Kidney capillary endothelial cell (primary cell): ENCODE measurements at places on chromosomes 11 and 22.

DNA sequence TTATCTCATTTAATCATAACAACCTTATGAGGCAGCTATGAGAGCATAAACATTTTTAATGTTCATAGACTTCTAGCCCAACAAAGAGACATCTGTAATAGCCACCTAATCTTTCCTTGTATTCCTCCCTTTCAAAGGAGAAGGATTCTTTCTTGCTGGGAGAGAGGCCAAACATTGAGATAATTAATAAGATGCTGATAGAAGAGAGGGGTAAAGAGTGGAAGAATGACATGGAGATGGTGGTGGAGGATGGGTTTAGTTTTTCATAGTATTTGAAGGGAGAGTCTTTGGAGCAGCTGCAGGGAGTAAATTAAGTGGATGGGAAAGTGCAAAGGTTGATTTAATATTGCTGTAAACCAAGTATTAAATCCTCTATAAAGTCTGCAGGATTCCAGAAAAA, 57.9 kb downstream of the ARL14EP start:
- no peak for DNase-seq

GRCh38 chr22:27251563-27251962, 550.0 kb downstream of the MN1 start:
- DNase-seq = no peak

- DNase-seq = no peak
Observed at GRCh38 chr11:33777906-33778305, 3.6 kb upstream of the FBXO3 start.

DNA sequence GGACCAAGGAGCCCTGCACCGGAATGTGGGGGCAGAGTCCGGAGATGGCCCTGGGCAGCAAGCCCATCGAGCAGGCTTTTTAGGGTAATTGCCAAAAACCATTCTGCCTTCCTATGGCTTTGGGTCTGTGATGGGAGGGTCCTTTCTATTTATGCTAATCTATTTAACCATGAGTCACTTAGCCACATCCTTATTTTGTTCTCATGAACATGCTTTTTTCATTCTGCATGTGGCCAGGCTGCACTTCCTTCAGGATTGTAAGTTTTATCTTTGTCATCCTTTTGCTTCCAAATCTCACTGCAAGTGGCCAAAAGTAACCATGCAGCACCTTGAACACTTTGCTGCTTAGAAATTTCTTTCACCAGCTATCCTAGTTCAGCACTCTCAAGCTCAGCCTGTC, 88.3 kb downstream of the EFCAB6 start:
- no peak for DNase-seq

GRCh38 chr22:49011379-49011768, 816.3 kb downstream of the BRD1 start:
- no peak for DNase-seq

DNA sequence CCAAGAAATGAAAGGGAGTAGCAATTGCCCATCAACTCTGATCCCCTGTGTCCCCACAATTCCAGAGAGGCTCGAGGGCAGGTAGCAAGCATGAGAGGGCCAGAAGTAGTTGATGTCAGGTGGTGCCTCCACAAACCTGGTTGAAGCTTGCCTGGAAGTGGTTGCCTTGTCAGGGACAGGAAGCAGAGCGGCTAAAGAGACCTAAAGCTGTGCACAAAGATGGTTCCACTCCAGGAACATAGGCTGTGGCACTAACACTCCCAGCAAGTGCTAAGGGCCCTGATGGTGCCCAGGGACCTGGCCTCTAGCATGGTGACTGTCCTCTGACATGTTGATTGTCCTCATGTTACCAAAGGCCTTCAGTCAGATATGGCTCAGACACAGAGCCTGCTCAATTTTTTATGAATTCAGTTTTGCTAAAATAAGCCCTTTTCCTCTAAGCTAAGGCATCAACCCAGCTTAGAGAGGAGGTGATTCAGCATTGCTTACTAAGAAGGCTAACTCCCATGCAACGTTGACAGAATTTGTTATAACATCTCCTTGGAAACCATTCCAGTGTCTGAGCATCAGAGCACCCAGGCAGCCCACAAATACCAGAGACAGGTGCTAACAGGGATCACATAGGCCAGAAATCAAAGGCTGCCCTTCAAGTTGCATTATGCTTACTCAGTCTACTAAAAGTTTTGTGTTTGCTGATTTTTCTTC, 196.3 kb upstream of the ARHGAP20 start:
- DNase-seq = no peak

DNA sequence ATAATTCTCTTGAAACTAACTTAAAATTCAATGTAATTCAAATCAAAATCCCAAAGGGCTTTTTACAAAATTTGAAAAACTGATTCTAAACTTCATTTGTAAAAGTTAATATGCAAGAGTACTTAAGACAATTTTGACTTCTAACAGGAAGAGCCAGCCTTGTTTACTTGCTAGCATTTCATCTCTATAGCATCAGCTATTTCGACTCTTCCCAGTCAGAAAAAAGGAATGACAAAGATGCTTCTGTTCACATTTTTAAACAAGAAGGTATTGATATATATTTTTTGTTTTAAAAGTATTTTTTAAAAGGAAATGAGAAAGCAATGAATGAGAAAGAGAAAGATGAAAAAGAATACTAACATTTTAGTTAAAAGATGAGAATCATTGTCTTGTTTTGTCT, 16.4 kb downstream of the SLN start:
- DNase-seq = no peak

DNA sequence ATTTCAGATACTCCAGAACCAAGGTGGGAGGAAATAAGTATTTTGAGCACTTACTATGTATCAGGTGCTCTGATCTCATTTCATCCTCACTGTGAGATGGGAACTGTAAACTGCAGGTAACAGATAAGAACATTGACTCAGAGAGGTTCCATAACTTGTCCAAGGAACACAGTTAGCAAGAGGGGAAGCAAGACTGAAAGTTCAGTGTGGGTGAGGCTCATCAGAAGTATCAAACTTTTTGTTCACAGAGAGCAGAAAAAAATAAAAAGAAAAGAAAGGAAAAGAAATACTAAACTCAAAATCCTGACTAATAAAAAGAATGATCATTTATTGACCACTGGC, 37.1 kb downstream of the RAB30 start:
- no peak for DNase-seq

GRCh38 chr11:70175236-70175698, 27.8 kb upstream of the FADD start:
- no peak for DNase-seq

GRCh38 chr11:45366619-45367190, 80.6 kb upstream of the SYT13 start:
- no peak for DNase-seq

GRCh38 chr11:72582206-72583176, 91.7 kb downstream of the PDE2A start:
- DNase-seq = no peak

GRCh38 chr11:116813781-116814471, 9.2 kb downstream of the APOA4 start:
- DNase-seq = no peak

DNA sequence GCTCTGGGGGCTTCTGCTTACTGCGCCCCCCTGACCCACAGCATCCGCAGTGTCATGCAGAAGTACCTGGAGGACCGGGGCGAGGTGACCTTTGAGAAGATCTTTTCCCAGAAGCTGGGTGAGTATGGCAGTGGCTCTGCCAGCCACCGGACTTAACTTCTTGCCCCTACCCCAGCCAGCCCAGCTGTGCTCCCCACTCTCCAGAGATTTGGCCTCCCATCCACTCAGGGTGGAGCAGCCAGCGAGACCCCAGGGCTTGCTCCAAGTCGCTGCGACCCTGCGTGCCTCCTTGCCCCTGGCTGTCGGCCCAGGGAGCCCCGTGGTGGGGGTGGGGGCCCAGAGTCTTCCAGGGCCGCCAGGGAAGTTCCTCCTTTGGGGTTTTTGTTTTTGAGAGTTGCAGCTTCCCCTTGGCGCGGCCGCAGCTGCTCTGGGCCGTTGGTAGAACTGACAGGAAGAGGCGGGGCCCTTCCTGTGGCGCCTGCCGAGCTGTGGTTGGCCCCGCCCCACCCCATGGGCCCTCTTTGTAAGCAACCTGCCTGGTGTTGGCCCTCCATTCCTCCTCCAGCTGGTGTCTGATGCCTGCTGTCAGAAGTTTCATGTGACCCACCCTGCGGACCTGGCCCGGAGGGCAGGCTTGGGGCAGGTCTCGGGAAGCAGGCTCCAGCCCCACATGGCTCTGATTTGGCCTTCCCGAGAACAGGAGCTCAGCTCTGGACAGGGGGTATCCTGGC, 11.1 kb downstream of the GRK2 start:
- DNase-seq = peak; percentile 84

GRCh38 chr11:24295360-24295759, 201.5 kb upstream of the LUZP2 start:
- DNase-seq = no peak

DNA sequence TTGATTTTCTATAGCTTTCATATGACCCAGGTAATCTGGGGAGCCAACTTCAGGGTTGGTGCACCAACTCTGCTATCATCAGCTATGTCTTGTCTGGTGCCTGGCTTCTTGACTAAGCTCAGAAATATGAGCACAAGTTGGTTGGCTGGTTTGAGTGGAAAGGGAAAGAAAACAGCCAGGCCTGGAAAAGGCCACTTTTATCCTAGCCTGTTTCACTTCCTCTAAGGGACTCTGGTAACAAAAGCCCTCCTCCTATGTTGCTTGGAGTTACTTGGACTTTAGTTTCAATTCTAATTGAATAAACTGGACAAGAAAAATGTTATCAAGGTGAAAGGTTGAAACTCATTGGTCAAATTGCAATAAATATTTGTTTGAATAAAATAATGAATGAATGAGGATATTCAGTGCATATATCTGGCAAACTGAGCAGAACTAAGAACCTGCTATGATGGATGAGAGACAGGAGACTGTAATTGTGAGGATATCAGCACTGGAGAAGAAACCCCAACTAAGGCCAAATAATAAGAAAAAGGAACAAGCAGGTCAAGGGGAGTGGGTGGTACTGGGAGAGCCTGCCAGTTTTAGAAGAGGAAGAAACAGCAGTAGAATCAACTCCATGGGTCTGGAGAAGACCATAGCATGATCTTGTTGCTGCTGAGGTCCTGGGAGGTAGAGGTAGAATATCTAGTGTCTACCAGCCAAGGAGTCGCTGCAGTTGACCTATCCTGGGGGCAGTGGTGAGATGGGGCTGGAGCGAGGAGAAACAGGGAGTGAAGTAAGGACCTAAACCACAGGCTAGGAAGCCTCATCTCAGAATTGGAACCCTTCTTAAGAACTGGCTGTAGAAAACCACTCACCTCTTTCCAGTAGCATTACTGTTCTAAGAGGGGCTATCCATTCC, 8.2 kb downstream of the ROBO4 start:
- DNase-seq = no peak

DNA sequence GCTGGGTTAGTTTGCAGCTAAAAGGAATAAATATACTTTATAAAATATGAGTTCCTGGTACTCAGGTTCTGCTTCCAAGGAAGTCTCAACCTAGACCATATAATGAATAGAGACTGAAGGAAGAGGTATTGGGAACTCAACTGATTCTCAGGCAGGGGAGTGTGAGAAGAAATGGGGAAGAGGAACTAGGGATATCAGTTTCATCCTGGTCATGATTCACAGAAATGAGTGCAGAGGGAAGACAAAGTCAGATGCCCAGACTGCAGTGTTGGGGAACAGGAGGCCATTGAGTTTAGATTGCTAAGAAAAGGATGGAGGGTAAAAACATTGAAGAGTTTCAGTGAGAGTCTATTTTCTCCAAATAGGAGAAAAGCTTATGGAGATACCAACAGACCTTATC, 28.8 kb downstream of the PLAAT5 start:
- DNase-seq = no peak

GRCh38 chr11:28627690-28628255, 519.6 kb downstream of the METTL15 start:
- no peak for DNase-seq

GRCh38 chr11:19864141-19865140, 151.8 kb downstream of the NAV2 start:
- no peak for DNase-seq

DNA sequence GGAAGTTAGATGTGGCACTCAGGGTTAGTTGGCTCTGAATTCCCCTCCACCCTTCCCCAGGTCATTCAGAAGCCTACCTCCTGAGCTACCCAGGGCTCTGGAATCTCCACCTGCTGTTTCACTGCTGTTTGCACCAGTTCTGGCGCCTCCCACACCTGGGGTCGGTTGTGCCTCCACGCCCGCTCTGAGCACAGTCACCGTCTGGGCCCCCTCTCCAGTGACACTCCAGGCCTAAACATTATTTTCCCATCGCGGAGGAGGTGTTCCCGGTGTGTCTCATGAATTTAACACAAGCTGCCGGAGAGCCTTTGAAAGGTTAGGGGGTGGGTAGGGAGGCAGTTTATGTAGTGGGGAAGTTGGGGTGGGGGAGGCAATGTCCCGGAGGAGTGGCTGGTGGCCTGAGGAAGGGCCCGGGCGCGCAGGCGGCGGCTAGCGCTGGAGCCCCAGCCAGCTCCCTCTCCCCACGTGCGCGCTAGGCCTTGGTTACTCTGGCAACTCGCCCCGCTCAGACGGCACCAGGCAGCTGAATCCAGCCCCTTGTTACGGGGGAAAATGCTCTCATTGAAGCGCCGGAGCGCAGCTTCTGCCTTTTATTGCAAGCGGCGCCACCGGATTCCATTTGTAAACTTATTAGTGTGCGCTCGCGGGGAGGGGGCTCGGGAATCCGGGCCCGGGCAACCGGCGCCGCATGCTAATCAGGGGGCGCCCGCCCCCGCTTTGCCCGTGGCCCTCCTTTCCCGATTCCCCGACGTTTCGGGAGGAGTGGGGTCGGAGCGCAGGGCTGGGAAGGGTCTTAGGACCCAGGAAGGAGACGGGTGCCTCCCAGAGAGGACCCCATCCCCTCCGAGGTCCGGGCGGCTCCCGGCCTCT, 52.4 kb downstream of the GRIK4 start:
- DNase-seq = no peak

GRCh38 chr11:10770626-10771254, 19.7 kb downstream of the CTR9 start:
- no peak for DNase-seq

GRCh38 chr11:31822175-31822926, 11.2 kb upstream of the PAX6 start:
- DNase-seq = no peak

DNA sequence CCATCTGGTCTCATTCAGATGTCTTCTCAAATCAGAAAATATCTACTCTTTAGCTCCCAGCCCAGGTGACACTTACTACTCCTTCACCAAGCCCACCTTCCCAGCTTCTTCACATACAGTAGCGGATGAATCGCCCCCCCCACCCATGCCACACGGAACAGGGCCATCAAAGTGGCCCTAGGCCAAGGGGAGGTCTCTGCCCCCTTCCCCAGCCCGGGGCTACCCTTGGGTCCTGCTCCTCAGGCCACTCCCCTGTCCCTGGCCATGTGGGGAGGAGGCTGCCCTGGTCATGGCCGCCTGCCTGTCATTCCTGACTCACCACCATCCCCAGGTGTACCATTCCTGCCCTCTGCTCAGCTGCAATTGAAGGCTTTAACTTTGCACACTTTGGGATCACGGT, 142.8 kb downstream of the NECTIN1 start:
- no peak for DNase-seq
